Left lung (tissue), 14 donors: ENCODE measurements at places on chromosomes 4 and X.
A peak's percentile ranks its signal among the peaks of the same experiment; 100 is the strongest.

GRCh38 chrX:129637217-129638109 is 17.3 kb downstream of the APLN start:
- DNase-seq: peak; percentile 50

GRCh38 chrX:72110876-72111708 is 20.6 kb downstream of the RTL5 start:
- no peak for DNase-seq

GRCh38 chr4:48227662-48228061 is 42.0 kb downstream of the TEC start:
- DNase-seq: no peak

GRCh38 chr4:87872028-87872427 is 39.3 kb downstream of the MEPE start:
- no peak for DNase-seq

- DNase-seq: no peak
Observed at GRCh38 chr4:8651661-8652180, 59.2 kb downstream of the CPZ start.

DNA sequence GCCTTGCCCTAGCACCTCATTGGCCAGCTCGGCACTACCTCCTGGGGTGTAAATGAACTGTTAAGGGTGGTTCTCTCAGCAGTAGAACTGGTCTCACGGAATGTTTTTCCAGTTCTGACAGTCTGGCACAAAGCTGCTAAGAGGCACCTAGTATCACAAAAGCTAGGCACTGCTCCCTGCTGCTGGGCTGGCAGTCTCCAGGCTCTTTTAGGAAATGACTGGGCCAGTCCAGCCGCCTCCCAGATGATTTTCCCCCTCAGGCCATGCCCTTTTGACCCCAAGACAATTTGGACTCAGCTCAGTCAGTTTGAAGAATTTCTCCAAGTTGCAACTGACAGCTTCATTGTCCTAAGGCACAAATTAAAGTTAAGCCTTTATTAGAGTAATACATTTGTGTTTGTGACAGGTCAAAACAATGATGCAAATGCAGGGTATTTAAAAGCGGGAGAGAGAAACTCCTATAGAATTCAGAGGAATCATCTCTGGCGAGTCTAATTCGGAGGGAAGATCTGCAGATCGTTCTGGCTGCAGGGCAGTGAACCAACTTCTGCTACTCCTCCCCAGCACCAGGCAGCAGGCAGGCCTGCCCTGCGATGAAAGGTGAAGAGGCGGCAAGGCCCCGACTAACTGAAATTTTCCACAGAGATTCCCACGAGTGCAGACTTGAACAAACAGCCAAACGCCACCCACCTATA is 7.9 kb downstream of the FRMD7 start:
- DNase-seq: no peak

GRCh38 chr4:13481569-13481968 is 2.6 kb downstream of the RAB28 start:
- DNase-seq: no peak

DNA sequence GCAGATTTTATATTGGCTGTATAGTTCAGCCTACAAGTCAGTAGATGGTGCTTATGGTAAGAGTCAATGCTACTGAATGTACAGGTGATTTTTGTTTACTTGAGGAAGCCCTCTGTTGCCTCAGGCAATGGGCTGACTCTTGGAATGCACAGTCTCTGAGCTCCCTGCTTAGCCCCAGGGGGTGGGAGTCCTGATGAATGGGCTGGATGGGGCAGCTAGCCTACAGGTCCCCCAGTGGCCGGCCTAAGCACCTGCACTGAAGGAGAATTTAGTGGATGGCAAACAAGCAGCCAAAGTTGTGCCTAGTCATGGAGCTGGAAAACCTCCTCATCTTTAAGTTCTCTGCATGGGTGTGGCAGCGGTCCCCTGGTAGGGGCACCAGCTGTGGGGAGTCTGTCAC is 101.8 kb upstream of the CXorf51B start:
- DNase-seq: no peak

GRCh38 chrX:15043538-15043937 is 170.3 kb downstream of the MOSPD2 start:
- DNase-seq: no peak

GRCh38 chrX:140297273-140297672 is 207.6 kb downstream of the SOX3 start:
- DNase-seq: no peak

DNA sequence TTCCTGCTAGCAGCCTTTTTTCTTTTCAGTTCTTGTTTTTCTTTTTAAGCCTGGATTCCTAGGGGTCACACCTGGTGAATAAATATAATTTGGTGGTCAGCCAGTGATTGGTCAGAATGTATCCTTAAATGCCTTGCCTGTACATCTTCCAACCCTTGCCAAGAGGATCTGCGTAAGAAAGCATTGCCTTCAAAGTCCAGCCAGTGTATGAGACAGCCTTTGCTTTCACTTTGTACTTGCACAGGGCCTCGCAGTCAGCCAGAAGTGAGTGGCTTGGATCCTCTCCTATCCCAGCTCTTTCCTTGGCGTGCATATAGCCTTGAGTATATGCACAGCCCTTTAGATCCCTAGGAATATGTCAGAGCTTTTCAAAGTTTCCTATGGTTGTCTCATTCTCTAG is 22.2 kb downstream of the KANTR start:
- DNase-seq: no peak

DNA sequence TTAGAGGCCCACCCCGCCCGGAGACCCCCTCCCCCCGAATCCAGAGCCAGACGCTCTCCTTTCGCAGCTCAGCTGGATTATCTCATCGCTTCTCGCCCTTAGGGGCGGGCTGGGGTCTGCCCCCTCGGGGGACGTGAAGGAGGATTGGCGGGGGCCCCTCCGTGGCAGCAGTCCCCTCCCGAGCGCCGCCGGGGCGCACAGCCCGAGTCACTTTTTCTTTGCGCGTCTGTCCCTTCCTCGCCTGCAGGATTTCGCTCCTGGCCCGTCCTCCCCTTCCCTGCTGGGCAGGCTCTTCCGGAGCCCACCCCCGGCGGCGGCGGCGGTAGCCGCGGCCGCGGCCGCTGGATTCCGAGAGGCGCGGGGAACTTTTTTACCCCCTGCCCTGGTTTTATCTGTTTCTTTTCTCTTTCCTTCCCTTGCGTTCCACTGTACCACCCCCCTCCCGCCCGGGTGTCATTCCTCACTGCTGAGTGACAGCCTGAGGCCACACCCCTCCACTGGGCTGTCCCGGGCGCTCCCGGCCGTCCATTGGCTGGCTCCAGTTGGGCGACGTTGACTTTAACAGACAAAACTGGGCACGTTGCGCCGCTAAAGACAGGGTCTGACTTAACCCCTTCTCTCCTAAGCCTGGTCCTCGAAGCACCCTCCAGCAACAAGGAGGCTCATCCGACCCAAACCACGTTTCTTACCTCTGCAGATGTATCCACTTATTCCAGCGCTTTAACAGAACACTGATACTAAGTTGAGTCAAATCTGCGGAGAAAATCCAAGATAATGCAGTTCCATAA is 492 bp upstream of the NKX3-2 start:
- DNase-seq: peak; percentile 74

GRCh38 chrX:3527811-3528210 is 181.4 kb upstream of the MXRA5 start:
- no peak for DNase-seq

DNA sequence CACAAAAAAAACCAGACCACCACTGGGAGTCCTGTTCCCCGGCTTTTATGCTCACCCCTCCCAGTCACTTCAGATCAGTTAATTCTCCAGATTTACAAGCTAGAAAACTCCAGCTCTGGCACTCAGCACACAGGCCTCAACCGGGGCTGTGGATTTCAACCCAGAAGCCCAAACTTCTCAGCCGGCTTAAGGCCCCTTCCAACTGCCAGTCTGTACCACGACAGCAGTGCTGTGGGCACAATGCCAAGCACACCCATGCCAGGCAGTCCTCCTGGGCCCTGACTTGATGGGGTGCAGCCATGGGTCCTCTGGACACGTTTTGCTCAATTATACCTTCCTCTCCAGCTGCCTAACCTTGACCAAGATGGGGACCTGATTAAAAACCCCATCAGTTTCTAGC is 12.2 kb downstream of the SOD3 start:
- no peak for DNase-seq

GRCh38 chr4:145907812-145908211 is 30.8 kb downstream of the ZNF827 start:
- no peak for DNase-seq

DNA sequence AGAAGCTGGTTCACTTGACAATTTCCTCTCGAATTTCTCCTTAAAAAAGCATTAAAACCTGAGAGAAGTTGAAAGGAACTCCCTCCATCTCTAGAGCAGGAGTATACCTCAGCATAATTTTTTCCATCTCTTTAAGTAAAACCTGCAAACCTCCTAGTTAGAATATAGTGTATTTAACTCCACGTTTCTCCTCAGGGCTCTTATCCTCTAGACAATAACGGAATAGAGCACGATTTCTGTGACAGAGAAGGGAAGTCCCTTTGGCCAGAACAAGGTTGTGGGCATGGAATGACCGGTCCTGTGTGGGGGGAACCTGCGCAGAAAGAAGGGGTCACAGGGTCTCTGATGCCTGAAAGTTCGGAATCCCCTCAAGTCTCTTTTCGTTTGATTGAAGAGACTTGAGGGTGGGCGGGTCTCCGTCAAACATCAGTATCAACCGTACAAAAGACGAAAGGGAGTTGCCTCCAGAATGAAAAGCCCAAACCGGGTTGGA is 697 bp downstream of the ZNF280C start:
- DNase-seq: no peak

DNA sequence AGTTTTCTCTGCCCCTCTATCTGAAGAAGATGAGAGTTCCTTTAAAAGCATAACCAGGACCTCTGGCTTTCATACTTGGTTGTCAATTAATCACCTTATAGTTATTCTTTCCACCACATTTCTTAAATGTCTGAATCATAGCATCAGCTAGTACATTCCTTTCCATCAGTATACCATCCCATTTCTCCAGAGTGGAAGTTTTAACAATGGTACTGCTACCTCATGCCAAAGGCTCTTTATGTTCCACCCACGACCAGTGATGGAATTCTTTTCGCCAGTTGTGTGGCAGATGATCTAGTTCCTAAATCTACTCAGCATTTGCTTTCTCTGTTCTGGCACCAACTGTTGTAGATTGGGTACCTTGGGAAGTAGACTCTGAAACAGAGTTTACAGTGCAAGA is 379.8 kb downstream of the ZNF674 start:
- no peak for DNase-seq

GRCh38 chr4:99417125-99417524 is 18.0 kb downstream of the ADH7 start:
- DNase-seq: no peak

- no peak for DNase-seq
Observed at GRCh38 chrX:52280812-52281211, 88.0 kb upstream of the XAGE2 start.

DNA sequence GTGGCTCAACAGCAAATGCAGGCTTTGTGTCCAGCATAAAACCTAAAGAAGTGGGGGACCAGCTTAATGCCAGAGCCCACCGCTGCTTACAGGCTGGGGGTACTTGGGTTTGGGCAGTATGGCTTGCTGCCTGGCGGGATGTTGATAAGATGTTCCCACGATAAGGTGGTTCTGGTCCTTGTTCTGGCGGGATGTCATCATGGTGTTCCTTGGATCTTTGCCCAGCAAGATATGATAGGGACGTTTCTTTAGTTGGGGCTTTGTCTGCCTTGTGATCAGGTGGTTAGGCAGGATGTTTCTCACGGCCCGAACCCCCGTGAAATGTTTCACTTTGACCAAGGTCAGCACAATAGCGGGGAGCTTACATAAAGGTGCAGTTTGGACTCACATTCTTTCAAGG is 35.3 kb downstream of the PNPLA4 start:
- DNase-seq: no peak

- no peak for DNase-seq
Observed at GRCh38 chr4:146957237-146957636, 11.6 kb upstream of the TTC29 start.

- no peak for DNase-seq
Observed at GRCh38 chrX:145002771-145003170, 244.5 kb upstream of the SPANXN1 start.

GRCh38 chr4:26864899-26865298 is 4.3 kb downstream of the STIM2 start:
- no peak for DNase-seq

- DNase-seq: peak; percentile 25
Observed at GRCh38 chr4:3311095-3311372, 18.2 kb downstream of the RGS12 start.

- DNase-seq: no peak
Observed at GRCh38 chr4:12050357-12050756, 621.7 kb upstream of the HS3ST1 start.

GRCh38 chrX:47723689-47724088 is 64.7 kb upstream of the UXT start:
- no peak for DNase-seq

GRCh38 chr4:48554606-48555005 is 64.6 kb downstream of the ZAR1 start:
- no peak for DNase-seq

DNA sequence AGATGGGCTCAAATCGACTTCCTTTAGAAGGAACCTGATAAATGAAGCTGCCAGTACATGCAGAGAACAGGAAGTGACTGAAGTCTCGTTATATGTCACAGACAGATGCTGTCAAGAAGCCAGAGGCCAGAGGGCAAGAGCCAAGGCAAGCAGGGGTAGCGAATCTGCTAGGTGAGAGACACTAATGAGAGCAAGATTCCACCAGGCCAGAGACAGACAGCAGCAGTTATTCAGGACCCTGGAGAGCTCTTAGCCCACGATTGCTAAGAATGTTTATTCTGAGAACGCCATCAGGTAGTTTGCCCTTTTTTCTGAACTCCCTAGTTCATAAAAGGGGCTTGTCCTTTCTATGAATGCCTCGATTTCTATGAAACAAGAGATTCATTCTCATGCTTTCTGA is 73.7 kb downstream of the BEND2 start:
- DNase-seq: peak; percentile 31

DNA sequence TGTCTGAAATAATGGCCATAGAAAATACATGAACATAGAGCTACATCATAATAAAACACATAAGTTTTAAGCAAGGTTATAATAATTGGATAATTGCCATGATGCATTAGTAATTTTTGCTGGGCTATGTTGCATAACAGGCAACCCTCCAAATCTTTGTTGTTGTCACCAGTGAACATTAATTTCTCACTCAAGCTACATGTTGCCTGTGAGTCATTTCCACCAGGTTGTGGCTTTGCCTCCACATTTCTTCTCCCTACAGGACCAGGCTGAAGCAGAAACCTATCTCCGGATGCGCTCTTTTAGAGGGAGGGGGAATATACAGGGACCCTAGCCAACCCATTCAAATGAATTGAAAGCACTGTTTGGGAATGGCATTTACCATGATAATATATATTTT is 347.7 kb downstream of the GABRG1 start:
- DNase-seq: no peak

DNA sequence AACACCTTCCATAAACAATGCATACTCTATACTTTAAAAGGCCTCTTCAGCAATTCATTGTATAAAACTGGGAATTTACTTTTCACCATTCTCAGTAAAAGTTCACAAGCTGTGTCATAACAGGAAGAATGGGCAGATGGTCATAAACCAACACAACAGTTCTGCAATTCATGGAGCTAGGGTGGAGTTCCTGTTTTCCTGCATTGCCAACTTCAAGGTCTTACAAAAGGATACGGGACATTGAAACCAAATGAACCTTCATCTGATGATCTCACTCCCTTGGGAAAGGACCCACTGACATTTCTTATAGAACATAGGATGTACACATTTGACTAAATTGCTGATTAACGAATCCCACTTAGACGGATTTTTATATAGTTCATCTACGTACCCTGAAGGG is 4.1 kb downstream of the KDR start:
- DNase-seq: no peak

- DNase-seq: no peak
Observed at GRCh38 chr4:40458683-40459082, 123.5 kb downstream of the CHRNA9 start.

- DNase-seq: peak; percentile 2
Observed at GRCh38 chrX:27186671-27187070, 276.5 kb downstream of the PPP4R3C start.
